ENCODE measurements at places on chromosomes 16 and 17.

GRCh38 chr17:56896217-56896967 is 17.5 kb downstream of the TRIM25 start:
- no peak for DNase-seq
- no peak overlapping the region for H3K27ac ChIP-seq
- peaks cover 2% of the 10 kb centered on the region for H3K36me3 ChIP-seq
- H3K4me3 ChIP-seq, result no peak overlapping the region

- no peak for DNase-seq
- no peaks in the 10 kb centered on the region for H3K27me3 ChIP-seq
- H3K4me1 ChIP-seq, result no peaks in the 10 kb centered on the region
- H3K27ac ChIP-seq, result no peak overlapping the region
- no peaks in the 10 kb centered on the region for H3K36me3 ChIP-seq
Observed at GRCh38 chr16:22188267-22188594, 17.8 kb upstream of the EEF2K start.

GRCh38 chr17:72126575-72127486 is 6.0 kb downstream of the SOX9 start:
- no peaks in the 10 kb centered on the region for H3K36me3 ChIP-seq
- no peaks in the 10 kb centered on the region for H3K27me3 ChIP-seq
- no peak overlapping the region for H3K27ac ChIP-seq
- DNase-seq, result no peak
- no peak overlapping the region for H3K4me3 ChIP-seq
- no peaks in the 10 kb centered on the region for H3K4me1 ChIP-seq

GRCh38 chr16:72285324-72285723 is 113.4 kb upstream of the PMFBP1 start:
- H3K36me3 ChIP-seq, result no peaks in the 10 kb centered on the region
- no peak overlapping the region for H3K27ac ChIP-seq

DNA sequence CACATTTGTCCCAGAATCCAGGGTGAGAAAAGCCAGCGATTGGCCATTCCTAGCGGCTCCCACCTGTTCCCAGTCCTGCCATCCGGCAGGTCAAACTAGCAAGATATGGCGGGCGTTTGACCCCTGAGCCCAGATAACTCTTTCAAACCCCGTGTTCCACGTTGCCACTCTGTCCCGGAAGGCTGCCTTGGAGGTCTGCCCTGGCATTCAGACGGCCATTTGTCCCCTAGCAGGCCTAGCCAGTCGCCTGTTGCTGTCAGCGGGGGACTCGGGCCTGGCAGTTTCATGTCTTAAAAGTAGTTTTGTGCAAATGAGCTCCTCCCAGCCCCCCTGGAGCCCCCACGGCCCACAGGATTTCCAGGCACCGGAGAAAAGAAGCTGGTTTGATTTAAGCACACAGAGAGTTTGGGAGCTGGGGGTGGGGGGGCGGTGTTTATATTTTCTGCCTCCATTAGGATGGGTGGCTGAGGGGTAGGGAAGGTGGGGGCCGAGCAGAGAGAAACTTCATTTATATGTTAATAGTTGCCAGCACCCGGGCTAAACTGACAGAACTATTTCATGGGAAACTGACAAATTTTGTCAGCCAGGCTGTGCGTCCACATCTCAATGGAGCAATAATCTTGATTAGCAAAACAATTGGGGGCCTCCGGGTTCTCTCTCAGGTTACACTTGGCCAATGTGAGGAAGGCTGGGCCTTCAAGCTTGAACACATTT is 240.9 kb upstream of the SALL1 start:
- no peaks in the 10 kb centered on the region for H3K4me1 ChIP-seq
- no peak for DNase-seq
- H3K27me3 ChIP-seq, result no peaks in the 10 kb centered on the region

GRCh38 chr16:88437367-88437964 is 15.6 kb upstream of the ZFPM1 start:
- no peak overlapping the region for H3K4me3 ChIP-seq
- no peaks in the 10 kb centered on the region for H3K36me3 ChIP-seq
- H3K4me1 ChIP-seq, result no peaks in the 10 kb centered on the region
- H3K27ac ChIP-seq, result no peak overlapping the region
- DNase-seq, result no peak
- H3K27me3 ChIP-seq, result no peaks in the 10 kb centered on the region

- peaks cover 2% of the 10 kb centered on the region for H3K27me3 ChIP-seq
- no peak overlapping the region for H3K27ac ChIP-seq
- H3K36me3 ChIP-seq, result no peaks in the 10 kb centered on the region
- no peaks in the 10 kb centered on the region for H3K4me1 ChIP-seq
- H3K4me3 ChIP-seq, result no peak overlapping the region
- no peak for DNase-seq
Observed at GRCh38 chr16:27127308-27127707, 60.6 kb downstream of the C16orf82 start.

GRCh38 chr17:43554857-43555256 is 8.7 kb upstream of the ETV4 start:
- H3K4me1 ChIP-seq, result no peaks in the 10 kb centered on the region
- no peaks in the 10 kb centered on the region for H3K36me3 ChIP-seq
- no peak overlapping the region for H3K4me3 ChIP-seq
- H3K27me3 ChIP-seq, result no peaks in the 10 kb centered on the region
- H3K27ac ChIP-seq, result no peak overlapping the region

DNA sequence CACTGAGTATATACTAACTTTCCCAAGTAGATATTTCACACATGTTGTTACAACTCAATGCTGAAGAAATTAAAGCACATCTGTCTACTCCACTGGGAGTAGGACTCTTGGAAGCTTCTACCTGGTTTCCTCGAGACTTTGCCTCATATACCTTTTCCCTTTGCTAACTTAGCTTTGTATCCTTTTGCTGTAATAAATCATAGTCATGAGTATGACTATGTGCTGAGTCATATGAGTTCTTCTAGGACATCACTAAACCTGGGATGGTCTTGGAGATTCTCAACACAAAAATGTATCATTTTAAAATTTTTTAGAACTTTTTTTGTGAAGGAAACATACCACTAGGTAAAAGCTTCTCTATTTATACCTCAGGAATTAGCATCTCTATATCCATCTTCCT is 39.8 kb downstream of the ABCA5 start:
- H3K36me3 ChIP-seq, result peaks cover 8% of the 10 kb centered on the region
- H3K27me3 ChIP-seq, result no peaks in the 10 kb centered on the region
- DNase-seq, result no peak

All from aorta (tissue), 5 donors.